ENCODE measurements at places on chromosomes 2 and 18. TPM values are rescaled to one million over a fixed set of nuclear protein-coding genes. Genes with fewer than 3 reads are reported as not detected.

MC4R gene
- total RNA-seq = not detected

BZW1 gene
- 65.7 TPM for total RNA-seq

UGGT1 gene
- 33.5 TPM for total RNA-seq

SP5 gene
- total RNA-seq = 2.0 TPM

GALNT3 gene
- 13.2 TPM for total RNA-seq

Measured in pancreas (tissue), 10 donors.